ENCODE measurements at places on chromosomes 2 and 18.

GRCh38 chr2:222731201-222731621 lies 59.8 kb downstream of the MOGAT1 start:
- ATAC-seq, result no peak

DNA sequence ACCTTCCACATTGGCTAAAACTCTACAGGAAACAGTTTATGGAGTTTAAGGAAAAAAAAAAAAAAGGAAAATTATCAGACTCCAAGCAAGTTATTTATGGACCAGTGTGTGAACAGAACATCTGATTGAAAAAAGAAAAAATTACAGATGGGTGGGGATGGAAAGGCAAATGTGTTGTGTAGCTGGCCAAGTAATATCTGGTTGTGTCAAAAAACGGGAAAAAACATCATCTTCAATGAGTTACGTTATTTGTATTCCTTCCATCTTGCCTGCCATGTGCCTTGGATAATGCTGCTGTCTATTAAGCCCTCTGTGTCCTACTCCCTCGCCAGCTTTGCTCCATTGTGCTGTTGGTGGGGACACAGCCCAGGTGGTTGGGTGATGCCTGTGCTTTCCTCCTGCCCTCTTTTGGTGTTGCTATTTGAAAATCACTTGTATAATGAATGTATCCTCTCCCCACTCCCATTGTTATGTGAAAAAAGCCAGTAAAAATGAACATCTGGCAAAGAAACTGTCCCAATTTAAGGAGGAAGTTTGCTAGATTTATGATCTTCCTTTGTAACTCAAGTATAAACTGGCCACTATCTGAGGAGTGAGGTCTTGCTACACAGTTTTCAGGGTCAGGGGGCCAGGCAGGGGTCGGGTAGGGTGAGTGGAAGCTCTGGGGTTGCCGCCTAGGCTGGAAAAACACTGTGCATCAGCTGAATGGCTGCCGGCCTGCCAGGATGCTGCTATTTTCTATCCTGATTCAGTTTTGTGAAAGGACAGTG lies 155.9 kb downstream of the FMNL2 start:
- ATAC-seq, result peak; percentile 68

GRCh38 chr2:106960683-106961161 lies 74.8 kb upstream of the ST6GAL2 start:
- no peak for ATAC-seq

- no peak for ATAC-seq
Measured at GRCh38 chr18:74264303-74265020, 27.3 kb downstream of the CYB5A start.

GRCh38 chr2:91477731-91478672 lies 2786.5 kb downstream of the RPIA start:
- no peak for ATAC-seq

DNA sequence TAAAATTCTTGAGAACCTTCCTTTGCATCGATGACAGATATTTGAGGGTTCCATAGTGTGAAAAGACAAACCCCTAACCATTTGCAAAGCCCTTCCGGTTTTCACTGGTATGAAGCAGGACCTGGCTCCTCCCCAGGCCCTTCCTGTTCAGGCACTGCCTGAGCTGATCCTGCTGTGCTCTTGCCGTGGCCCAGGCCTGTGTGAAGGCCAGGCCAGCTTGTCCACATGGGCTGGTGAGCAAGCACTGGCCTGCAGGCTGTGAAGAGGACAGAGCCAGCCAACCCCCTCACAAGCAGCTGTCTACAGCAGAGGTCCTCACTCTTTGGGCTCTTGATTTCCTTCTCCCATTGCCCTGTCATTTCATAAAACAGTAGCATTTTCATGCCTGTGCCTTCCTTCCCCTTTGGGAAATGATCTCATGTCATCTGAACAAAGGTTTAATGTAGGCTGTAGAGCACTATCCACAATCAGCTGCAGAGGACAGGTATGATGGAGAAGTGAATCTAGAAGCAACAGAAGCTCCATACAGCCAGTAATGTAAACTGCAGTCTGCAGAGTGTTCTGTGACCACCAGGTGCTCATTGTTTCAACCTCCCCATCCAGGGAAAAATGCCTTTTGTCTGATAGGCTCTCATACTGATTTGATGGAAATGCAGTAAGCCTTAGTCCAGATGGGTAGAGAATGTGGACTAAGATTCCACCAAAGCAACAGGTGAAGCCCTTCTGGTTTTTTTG lies 19.8 kb downstream of the MPHOSPH10 start:
- ATAC-seq, result no peak

- no peak for ATAC-seq
Measured at GRCh38 chr18:42861271-42861670, 254.2 kb downstream of the RIT2 start.

- no peak for ATAC-seq
Measured at GRCh38 chr2:70793450-70793849, 3.0 kb upstream of the FIGLA start.

DNA sequence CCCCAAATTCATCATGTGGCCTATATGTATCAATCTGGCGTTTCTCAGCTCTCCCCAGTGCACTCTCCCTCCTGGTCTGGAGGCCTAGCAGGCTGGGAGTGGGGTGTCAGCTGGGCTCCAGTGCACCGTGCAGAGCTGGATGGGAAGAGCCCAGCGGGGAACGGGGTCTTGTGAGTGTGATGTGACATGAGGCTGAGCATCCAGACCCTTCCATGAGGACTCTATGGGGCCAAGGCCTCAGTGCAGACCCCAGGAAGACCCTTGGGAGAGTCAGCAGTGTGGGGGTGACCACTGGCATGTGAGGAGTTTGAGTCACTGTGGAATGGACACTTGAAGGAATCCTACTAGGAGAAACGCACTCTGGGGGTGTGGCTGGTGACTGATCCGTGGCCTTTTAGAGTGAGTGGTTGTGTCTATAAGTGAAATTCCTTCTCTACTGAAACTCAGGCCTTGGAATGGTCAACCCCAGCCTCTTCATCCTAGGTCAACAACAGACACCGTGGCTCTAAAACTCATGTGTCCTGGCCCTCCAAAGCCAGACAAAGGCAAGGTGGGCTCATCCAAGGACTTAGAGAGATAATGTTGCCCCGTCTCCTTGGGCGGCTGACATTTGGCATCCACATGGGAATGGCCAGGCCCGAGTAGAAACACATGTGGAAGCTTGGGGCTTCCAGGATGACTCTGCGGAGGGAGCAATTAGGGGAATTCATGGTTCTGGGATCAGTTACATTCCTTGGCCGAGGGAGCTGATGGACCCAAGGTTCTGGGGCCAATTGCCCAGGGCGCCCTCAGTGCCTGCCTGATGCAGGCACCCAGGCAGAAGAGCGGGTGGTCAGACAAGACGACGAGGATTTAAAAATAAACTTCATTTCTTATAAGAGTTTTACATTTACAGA lies 156.0 kb upstream of the TWIST2 start:
- ATAC-seq, result no peak

DNA sequence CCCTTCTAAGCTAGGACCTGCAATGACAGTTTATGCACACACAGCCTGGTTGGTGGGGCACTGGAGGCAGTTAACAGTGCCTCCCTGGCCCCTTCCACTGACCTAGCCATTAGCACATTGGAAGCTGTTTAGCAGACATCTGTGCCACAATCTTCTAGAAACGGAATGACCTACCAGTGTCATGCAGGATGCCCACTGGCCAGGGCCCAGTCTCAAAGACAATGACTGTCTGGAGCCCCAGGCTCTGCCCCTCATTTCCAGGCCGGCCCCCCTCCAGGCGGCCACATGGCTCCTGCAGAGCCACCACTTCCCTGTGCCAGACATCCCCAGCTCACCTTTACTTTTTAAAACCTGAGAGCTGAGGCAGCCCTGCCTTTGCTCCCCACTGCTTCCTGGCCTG lies 123.5 kb upstream of the CAPN13 start:
- no peak for ATAC-seq

DNA sequence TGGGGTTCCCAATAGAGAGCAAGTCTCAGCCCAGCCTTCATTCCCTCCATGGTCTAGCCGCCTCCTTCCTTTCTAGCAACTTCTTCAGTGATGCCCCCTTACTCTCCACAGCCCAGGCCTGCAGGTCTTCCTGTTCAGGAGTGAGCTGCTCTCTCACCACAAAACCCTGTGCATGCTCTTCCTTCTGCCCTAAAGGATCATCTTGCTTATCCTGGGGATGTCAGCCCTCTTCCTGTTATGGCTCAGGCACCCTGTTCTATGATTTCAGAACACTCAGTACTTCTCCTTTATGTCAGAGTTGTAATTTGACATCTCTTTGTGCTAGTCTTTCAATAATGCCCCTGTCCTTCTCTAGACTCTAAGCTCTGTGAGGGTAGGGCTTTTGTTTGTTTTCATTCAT lies 19.4 kb downstream of the TMEM178A start:
- no peak for ATAC-seq

- no peak for ATAC-seq
Measured at GRCh38 chr18:13645093-13645492, 81.3 kb downstream of the FAM210A start.

DNA sequence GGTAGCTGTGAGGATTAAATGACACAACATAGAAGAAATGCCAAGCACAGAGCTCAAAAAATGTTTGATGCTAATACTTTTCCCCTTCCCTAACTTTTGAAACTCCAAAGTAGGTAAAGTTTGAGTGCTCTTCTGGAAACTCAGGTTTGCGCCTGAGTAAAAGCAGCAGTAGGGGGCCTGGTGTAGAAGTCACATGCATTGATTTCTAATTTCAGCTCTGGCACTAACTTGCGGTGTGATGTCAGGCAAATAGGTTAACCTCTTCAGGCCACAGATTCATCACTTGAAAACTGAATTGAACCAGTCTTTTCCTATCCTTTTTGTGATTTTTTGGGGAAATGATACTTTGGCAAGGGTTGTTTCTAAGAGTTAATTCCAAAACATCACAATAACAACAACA lies 27.2 kb downstream of the LHCGR start:
- no peak for ATAC-seq

DNA sequence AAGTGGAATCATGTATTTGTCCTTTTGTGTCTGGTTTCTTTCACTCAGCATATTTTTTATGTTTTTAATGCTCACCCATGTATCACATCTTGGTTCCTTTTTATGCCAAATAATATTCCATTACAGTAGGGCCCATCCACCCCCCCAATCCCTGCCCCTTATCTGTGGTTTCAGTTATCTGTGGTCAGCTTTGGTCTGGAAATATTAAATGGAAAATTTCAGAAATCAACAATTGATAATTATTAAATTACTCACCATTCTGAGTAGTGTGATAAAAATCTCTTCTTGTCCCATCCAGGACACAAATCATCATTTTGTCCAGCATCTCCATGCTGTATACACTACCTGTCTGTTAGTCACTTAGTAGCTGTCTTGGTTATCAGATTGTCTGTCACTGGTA lies 66.7 kb downstream of the BIRC6 start:
- ATAC-seq, result no peak

DNA sequence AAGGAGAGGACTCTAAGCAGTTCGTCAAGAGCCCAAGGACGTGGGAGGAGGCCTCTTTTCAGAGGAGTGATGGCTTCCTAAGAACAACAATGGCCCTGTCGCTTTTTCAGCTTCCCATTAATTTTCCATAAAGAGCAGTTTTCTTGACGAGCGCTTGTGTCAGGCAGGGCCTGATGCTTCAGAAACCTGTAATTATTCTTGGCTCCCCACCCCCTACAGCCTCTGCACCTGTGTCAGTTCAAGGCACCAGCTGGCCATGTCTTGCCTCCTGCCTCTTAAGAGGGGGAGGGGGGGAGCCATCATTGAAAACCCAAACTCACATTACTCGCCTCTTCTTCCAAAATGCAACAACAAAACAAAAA lies 32.3 kb downstream of the KLF7 start:
- peak; percentile 25 for ATAC-seq

DNA sequence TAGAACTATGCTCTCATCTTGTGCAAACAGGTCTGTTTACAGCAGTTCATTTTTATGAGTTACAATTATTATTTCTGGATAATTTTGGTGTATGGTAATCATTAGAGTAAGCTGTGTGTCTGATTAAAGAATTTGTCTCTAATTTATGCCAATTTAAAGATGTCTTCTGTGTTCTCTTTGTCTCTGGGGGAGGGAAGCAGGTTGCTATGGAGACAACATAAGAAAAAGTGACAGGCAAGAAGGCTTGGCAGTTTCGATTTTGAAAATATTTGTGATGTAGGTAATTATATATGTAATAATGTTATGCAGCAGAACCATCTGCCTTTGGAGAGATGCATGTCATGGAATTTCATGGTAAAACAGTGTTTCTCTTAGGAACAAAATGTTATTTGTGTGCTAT lies 78.2 kb downstream of the SH3RF3 start:
- ATAC-seq, result no peak

DNA sequence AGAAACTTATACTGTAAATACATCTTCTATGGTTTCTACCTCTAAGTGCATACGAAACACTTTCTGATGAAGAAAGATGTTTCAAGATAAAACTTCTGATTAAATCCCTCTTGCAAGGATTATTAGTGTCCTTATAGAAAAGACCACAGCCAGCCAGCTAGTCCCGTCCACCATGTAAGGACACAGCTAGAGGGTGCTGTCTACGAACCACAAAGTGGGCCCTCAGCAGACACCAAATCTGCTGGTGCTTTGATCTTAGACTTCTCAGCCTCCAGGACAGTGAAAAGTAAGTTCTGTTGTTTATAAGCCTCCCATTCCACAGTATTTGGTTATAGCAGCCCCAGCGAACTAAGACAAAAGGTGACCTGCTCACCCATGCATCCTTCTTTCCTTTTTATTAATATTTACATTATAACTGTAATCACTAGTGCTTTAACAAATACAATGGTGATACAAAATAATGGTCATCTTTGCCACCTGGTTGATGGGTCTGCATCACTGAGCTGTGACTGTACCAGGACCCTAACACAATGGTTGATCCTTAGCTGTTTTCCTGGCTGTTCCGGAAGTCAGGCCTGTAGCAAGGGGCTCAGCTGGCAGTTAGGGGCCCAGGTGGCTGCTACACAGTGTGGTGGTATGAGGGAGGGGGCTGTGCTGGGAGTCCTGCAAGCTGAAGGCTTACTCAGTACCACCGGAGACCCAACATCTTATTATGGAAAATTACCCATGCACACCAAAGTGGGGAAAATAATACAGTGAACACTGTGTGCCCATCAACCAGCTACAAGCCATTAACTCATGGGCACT lies 108.5 kb upstream of the SMAD7 start:
- no peak for ATAC-seq

DNA sequence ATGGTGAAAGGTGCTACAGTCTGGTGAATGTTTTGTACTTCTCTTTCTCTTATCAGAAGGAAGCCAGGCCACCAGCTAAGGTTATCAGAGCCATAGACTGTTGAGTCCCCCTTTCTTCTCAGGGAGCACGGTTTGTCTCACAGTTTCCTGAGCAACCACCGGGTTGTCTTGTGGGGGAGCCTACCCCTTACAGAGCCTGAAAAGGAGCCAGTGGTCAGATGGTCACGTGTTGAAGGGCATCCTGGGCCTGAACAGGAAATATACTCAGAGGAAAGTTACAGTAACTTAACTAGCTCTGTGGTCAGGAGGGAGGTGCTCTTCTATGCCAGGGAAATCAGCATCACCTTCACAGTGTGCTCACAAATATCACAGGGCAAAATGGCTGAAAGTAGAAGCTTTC lies 11.6 kb downstream of the CD28 start:
- peak; percentile 25 for ATAC-seq

GRCh38 chr2:152097290-152097800 lies 1.5 kb downstream of the CACNB4 start:
- ATAC-seq, result peak; percentile 52

DNA sequence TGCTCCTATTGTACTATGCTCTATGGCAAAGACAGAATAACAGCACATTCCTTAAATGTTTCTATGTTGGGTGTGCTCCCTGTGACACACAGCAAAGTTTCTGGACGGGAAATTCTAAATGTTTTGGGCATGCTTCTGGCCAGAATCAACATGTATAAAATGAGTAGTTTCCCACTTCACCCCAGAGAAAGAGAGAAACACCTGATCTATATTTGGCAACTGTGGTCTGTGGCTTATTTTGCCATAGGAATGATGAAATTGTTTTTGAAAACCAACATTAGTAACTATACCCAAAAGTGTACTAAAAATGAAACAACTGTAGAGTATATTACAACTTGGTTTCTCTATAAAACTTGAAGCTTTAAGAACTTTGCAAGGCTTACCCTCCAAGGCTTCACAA lies 89.1 kb downstream of the RAD51AP2 start:
- no peak for ATAC-seq

Data from gastroesophageal sphincter (tissue), 4 donors.